Neural progenitor cell (in vitro differentiated cells): ENCODE measurements at places on chromosomes 4 and X.

DNA sequence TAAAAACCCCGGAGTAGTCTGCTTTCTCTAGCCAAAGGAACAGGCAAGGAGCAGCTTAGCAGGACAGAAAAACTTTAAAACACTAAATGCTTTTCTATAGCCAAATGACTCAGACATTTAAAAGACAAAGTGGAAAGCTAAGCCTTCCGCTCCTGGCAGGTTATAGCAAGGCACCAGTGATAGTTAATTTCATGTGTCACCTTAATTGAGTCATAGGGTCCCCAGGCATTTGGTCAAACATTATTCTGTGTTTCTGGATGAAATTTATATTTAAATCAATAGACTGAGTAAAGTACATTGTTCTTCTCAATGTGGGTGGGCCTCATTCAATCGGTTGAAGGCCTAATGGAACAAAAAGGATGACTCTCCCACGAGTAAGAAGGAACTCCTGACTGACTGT, 885.7 kb upstream of the ADGRL3 start:
- DNase-seq = no peak

- DNase-seq = peak; percentile 63
Observed at GRCh38 chr4:84481077-84481859, 17.8 kb downstream of the NKX6-1 start.

DNA sequence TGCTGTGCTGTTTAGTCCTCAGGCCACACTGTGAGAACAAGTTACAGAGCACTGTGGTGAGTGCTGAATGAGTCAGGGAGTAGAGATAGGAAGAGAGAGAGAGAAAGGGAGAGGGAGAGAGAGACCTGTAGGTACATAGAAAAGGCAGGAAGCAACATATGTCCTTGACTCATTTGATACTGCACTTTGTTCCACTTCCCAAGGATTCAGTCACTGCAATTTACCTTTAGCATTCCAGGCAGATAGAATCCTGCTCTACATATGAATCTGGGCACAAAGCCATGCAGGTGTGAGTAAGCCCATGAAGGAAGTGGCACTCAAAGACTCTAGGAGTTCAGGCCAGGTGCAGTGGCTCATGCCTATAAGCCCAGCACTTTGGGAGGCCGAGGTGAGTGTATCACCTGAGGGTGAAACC, 1.0 kb upstream of the DAPP1 start:
- no peak for DNase-seq

- DNase-seq = no peak
Observed at GRCh38 chr4:100081491-100081890, 108.8 kb downstream of the DDIT4L start.

DNA sequence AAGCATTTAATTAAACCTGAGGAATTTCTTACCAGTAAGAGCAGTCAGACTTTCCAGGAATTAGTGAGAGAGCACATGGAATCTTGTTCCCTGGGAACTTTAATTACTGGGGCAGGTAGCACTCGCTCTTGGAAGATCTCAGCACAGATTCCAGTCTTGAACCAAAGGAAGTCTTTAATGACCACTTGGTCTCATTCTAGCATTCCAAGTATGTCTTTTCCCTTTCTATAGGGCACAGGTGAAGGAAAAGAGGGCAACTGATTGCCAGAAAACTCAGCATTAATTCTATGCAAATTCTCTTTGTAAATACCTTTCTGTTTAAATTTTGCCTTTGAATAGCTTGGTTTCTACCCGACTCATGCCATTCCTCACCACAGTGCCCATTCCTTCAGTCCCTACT, 236.6 kb downstream of the LDB2 start:
- DNase-seq = no peak

- DNase-seq = peak; percentile 53
Observed at GRCh38 chr4:8856835-8857621, 14.6 kb downstream of the HMX1 start.

DNA sequence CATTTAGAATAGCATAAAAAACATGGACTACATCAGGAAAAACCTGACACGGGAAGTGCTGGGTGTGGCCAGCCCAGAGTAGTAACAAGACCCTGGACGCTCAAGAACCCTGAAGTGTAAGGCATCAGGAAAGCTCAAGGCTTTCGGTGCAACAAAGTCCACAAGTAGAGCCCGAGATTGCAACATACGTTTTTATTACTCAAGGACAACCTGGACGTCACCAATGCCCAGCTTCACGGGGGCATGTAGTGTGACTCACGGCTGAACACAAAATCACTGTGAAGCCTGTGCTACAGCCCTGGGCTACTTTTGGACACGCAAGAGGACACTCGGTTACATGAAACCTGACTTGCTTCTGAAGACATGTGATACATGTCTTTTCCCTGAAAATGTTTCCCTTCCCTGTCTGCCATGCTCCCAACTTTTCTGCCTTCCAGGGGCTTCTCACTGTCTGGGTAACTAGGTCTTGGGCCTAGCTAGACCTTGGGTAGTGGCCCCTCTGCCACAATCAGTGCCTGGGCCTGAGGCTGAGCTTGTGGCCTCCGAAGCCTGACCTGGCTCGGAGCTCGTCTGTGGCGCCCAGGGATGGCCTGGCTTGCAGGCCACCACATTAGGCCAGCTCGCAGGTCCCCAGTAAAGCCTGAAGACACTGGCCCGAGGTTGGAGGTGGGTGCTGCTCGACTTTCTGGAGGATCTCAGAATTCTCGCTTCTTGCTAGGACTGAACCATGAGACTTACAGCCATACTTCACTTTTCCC, 9.2 kb downstream of the IRAK1 start:
- DNase-seq = no peak

DNA sequence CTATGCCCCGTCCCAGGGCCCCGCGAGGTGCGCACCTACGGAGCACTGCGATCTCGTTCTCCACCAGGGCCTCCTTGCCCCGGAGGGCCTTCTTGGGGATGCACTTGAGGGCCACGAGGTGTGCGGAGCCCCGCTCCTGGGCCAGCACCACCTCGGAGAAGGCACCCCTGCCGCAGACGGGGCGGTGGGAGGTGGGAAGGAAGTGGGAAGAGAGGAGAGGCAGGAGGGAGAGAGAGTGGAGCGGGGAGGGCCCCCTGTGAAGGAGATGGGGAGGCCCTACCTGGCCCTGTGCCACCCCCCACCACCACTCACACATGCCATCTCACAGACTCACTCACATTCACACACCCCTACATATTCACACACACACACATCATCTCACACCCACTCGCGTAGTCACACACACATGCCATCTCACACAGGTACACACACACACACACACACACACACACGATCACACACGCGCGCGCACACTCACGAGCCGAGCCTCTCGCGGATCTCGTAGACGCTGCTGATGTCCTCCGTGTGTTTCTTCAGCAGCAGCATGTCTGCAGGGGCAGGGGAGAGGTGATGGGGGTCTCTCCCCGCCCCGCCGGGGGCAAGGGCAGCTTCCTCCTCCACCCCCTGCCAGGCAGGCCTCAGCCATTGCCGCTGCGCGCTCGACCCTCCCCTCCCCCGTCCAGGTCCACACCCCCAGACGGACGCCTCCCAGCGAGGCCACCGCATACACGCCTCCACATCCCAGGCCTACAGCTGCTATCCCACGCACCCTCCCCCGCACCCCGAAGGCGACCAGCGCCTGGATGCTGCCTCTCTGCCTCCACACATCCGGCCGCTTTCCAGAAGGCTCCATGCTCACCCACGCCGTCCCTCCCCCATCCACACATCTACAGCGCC, 834 bp downstream of the PNCK start:
- no peak for DNase-seq

DNA sequence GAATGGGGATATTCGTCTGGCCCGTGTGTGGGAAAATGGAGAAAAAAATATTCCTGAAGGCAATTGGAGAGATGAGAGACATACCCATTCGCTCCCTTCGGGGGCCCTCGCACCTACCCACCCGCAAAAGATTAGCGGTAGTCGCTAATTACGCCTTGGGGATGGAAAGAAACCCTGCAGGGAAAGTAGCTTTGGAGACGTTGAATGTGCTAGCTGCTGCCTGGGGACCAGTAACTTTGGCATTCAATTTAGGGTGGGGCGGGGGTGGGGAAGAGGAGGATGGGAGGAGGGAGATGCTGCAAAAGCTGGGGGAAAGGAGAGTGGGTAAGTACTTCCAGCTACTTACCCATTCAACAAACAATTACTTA, 407 bp upstream of the ZC4H2 start:
- peak; percentile 48 for DNase-seq
